Activated CD4-positive, alpha-beta T cell treated with anti-CD3 and anti-CD28 coated beads, Interleukin-2, amount 50 U/mL, for 16 hours (primary cell): ENCODE measurements at places on chromosomes 12 and 14.

DNA sequence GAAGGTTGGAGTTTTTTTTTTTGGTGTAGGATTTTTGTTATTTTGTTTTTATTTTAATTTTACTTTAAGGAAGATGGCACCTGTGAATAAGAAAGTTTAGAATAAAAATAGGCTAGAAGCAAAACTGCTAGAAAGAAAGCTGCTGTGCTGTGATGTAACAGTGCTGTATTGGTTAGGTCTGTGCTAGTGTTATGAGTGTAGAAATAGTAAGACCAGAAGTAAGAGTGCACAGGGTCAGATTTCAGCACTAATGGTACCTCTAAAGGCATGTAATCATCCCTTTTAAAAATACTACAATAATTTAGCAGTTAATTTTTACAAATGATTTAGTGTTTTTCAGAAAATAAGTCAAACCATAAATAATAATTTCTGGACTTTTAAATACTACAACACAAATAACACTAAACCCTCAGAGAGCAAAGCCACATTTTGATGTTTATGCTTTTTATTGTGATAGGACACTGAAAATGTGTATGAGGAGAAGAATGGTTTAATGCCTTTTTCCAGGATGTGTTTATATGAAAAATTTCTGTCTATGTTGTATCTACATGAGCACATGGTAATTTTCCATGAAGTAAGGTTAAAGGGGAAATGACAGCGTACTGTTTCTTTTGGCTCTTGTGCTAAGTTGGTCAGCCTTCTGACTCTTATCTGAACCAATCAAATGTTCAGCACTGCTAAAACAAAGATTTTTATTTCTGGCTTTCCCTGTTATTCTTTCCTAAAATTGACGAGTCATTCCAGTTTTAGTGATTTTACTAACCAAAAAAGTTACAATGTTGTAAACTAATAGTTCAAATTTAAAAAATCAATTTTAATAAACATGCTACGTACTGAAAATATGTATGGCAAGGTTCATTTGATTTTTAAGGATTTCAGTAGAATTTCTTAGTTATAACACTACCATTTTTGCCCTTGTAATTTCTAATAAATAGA, 96.1 kb downstream of the PPHLN1 start:
- peak; percentile 44 for DNase-seq

DNA sequence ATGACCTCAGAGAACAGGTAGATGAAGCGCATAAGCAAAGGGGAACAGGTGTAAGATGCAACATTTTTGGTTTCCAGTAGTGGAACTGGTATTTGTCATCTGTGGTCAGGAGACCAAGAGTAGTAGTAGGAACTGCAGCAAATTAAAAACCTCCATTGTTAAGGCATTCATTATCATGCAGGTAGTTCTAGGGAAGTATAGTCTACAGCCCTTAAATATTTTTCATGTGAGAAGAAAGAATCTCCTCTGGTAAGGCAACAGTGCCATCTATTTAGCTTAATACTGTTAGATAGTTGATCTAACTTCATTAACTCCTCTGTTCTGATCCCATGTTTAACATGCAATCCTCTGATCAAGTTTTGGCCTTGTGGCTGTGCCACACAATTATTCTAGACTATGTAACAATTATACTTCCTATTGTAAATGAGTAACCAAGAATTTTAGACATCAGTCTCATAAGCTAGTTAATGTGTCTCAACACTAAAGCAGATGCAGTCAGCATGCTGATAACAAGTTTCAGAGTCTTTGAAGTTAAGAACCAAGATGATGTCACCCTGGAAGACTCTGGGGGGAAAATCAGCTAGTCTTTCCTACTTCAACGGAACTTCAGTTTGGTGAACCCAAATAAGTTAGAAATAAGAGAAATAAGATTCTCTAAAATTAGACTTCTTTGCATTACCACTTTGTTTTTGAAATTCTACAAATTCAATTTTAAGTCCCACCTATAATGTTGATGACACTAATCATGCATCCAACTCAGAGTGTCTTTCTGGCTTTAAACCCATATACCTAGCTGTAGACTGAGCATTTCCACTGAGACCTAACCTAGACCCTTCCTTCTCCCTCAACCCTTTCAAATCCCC, 70.9 kb downstream of the STXBP6 start:
- no peak for DNase-seq

DNA sequence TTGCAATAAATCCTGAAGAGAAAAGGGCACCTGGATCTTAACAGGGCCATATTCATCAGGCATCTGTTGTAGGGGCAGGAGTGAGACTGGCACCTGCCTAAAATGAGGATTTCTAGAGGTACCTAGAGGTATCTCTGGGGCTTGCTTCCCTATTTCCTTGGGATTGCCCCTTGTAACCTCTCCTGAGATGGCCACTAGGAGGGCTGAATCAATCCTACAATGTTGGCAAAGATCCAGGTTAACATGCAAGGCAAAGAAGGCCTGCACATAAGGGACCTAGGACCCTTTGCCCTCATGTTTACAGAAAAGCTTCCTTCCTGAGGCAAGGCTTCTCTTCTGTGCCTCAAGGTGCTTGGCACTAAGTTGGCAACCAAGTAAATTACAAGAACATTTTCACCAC, 25.8 kb upstream of the CLEC4E start:
- no peak for DNase-seq

DNA sequence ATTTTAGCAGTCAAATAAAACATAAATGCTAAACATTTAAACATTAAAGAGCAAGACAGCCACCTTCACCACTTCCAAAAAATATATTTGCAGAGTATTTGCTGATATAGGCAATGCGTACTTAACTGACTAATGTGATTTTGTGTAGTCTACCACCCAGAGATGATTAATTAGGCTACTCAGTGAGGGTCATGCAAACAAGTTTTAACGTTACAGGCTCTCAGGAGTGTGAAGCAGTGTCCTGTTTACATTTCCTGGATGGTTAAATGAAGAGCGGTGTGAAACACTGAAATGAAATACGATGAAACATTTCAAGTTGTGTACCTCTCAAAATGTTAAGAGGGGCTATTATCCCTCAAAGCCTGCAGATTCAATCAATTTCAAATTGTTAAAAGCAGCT, 165.8 kb upstream of the LRIG3 start:
- no peak for DNase-seq

GRCh38 chr14:54739514-54739913, 163.1 kb downstream of the GCH1 start:
- no peak for DNase-seq

GRCh38 chr12:39239490-39240486, 203.1 kb downstream of the KIF21A start:
- DNase-seq: no peak

GRCh38 chr12:131511391-131511802, 199.5 kb upstream of the SFSWAP start:
- peak; percentile 81 for DNase-seq

DNA sequence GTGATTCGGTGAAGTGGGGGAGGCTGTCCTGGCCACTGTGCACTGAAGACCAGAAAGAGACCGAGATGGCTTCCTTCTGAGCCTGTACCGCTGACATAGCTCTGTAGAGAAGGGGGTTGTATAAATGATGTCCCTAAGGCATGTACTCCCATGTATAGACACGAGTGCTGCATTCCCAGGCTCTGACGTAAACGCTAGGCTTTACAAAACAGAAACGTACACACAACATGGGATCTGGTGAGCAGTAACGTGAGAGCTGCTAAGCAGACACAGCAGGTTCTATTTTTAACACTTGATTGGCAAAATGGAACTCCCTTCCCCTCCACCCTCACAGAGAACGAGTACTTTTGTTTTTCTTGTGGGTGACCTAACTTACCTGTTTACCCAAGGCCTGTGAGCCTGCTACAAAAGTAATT, 35.9 kb downstream of the ACADS start:
- no peak for DNase-seq

GRCh38 chr14:93960774-93961438, 15.5 kb downstream of the ASB2 start:
- no peak for DNase-seq

- peak; percentile 49 for DNase-seq
Measured at GRCh38 chr12:126747530-126748149, 1519.3 kb upstream of the TMEM132C start.

DNA sequence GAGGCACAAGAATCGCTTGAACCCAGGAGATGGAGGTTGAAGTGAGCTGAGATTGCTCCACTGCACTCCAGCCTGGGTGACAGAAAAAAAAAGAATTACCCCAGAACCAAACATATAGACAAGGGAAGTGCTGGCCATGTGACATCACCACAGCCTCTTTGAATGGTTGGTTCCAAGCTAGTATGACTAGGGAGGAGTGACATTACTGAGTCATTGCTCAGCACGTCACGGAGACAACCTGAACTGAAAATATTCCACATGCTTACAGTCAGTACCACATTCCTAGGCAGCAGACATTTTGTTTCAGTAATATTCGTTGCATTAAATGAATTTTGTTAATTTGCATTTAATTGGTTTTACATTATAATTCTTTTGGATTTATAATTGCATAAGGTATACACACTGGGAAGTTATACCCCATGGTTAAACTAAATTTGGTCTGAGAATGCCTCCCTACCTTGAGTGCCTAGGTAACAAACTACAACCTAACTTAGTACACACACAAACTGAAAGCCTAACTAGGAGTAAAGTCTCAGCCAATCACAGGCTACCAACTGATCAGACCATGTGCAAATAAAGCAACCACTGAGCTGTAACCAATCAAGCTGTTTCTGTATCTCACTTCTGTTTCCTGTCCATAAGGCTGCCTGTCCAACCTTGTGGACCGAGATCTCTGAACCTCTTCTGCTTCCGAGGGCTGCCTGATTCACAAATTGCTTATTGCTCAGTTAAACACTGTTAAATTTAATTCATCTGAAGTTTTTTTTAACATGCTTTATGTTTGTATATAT, 164.4 kb downstream of the CAND1 start:
- no peak for DNase-seq

DNA sequence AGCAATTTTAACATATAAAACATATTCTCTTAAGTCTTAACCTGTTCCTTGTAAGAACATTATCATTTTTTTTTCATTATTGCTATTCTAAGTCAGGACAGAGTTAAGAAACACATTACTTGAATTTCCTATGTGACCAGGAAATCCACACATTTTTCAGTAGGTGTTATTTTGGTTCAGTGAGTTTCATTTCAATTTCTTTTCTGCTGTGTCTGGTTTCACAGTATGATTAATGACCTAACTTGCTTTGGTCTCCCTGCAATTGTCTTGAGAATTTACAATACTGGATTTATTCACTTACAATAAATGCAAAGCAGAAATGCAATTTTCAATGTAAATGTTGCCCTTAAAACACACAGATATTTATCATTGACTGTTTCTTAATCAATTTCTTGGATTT, 396.9 kb upstream of the TMTC1 start:
- DNase-seq: no peak

DNA sequence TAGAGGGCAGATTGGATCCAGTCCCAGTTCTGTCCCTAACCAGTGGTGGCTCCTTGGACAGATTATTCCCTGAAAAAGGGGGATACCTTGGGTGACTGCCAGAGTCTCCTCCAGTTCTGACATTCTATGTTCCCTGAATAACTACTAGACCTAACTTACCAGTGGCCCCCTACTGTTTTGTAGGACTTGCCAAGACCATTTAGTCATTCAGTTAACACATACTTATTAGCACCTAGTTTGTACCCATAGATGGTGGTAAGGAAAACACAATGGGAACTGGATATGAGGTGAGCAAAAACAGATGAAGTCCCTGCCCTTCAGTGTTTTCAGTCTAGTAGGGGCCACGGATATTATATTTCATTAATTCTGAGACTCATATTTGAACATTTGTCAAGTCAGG, 3.5 kb downstream of the PRPF40B start:
- no peak for DNase-seq

DNA sequence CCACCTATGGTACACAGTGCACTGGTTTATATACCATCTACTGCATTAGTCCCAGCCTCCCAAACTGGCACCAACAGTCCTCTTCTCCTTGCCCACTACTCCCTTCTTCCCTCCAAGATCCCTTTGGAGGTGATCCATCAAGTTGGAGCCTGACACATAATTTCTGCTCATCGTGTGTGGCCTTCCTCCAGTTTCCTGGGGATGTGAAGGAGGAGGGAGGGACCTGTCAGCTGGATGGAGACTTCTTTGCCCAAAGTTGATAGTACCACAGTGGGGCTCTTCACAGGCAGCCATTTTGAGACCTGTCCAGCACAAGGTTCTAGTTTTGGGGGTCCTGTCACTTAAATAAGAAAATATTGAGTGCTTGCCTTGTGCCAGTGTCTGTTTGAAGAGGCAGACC, 17.1 kb upstream of the CTDSP2 start:
- no peak for DNase-seq

GRCh38 chr14:82667006-82667405, 1133.4 kb upstream of the SEL1L start:
- no peak for DNase-seq

DNA sequence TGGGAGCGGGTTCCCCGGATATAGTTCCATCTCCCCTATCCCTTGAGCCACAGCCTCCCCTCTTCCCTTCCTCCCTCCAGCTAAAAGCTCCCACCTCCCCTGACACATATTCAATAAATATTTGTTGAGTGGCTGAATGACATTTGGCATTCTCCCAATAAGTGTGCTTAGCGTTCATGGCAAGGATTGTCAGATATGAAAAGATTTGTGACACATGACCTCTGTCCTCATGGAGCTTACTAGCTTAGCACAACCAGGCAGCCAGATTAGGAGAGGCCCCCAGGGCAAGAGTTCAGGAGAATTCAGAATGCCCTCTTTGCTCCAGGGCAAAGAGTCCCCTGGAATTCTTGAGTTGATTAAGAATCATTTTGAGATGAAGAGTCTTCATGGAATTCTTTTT, 22.5 kb upstream of the SLC6A12 start:
- DNase-seq: no peak

- no peak for DNase-seq
Measured at GRCh38 chr14:82719617-82720016, 1186.0 kb upstream of the SEL1L start.

DNA sequence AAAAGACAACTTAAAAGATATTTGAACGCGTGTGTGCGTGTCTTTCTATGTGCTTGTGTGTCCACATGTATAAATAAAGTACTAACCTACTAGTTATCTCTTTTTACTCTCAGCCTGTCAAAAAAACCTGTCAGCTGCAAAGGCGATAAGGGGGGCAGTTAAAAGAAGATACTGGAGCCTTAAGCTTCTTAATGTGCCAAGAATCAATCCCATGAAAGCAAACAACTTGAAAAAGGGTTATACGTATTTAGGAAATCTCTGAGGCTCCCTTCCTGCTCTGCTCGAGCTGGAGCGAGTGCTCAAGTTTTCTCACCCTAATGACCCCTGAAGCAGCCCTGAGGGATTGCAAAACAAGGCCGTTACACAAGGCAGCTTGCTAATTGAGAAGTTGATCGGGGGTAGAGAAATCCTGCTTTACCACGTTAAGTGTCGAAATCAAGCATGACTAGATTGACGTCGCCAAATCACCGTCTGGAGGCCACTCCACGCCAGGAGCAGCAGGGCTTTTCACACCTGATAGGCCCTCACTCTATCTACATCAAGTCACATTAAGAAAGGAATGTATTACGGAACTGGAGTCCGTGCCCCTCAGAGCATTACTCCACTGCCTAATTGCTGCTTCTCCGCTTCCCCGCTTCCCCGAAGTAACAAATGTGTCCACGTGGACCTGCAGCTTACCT, 32.4 kb downstream of the LMO3 start:
- DNase-seq: no peak

- no peak for DNase-seq
Measured at GRCh38 chr12:11067514-11067913, 5.4 kb upstream of the TAS2R46 start.

GRCh38 chr14:22780941-22781300, 14.4 kb downstream of the OXA1L start:
- DNase-seq: no peak
